H7 (cell line): ENCODE measurements at places on chromosomes 1 and 21. TPM values are rescaled to one million over a fixed set of nuclear protein-coding genes. Genes with fewer than 3 reads are reported as not detected.

GRCh38 chr1:41110286-41110685, 88.8 kb upstream of the SLFNL1 start:
- no peak for DNase-seq

DNA sequence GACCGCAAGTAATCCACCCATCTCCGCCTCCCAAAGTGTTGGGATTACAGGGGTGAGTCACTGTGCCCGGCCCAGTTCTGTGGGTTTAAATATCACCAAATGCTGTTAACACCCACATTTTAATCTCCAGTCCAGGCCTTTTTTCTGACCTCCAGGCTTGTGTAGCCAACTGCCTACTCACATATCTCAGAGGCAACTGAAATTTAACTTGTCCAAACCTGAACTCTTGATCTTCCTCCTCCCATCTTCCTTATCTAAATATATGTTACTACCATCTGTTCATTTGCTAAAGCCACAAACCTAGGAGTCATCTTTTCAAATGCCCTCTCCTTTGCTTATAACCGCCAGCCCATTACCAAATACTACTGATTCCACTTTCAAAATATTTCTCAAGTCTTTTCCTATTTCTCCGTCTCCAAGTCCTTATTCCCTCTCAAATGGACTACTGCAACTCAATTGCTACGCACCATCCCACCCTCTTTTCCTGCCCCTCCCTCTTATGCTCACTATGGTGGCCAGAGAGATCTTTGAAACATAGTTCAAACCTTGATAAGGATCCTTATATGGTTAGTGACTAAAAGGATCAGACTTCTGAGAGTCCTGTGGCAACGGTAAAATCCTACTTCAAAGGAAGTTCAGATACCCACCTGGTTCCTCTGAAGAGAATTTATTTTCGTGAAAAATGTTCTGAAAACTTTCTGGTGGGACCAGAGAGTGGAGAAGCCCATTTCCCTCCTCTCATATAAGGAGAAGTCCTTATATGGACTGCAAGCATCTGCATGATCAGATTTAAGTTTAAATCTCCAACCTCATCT, 78.5 kb upstream of the CDC42BPA start:
- no peak for DNase-seq

DNA sequence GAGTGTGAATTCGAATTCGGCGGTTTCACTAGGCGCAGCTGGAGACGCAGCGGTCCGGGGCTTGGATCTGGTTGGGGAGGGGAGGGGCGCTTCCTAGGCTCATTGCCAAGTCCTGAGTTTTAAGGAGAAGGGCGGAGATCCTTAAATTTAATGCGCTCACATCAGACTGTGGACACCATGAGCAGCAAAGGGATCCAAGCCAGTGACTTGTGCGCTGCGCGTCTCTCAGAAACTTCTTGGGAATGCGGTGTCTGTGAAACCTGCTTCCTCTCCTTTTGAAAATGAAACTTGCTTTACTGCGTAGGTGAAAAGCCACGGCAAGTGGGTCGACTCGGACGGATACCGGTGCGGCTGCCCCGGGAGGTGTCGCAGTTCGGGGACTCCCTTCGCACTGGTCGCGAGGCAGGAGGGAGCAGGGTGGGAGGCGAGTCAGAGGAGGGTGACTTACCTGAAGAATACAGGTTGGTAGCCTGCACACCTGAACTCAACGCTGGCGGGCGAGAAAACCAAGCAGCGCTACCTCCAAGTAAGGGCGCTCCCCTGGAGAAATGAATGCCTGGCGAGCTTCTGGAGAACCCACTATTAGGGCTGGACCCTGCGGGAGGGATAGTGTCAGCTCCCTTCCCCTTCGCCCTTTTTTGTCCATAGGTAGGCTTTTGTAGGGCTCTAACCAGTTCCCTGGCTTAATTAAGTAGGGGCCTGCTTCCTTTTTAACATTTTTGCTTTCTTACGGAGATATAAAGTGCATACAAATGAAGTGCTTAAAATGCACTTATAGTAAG, 992 bp downstream of the TENT5C start:
- DNase-seq = no peak

GRCh38 chr21:44814498-44815023, 3.3 kb downstream of the SUMO3 start:
- no peak for DNase-seq

DNA sequence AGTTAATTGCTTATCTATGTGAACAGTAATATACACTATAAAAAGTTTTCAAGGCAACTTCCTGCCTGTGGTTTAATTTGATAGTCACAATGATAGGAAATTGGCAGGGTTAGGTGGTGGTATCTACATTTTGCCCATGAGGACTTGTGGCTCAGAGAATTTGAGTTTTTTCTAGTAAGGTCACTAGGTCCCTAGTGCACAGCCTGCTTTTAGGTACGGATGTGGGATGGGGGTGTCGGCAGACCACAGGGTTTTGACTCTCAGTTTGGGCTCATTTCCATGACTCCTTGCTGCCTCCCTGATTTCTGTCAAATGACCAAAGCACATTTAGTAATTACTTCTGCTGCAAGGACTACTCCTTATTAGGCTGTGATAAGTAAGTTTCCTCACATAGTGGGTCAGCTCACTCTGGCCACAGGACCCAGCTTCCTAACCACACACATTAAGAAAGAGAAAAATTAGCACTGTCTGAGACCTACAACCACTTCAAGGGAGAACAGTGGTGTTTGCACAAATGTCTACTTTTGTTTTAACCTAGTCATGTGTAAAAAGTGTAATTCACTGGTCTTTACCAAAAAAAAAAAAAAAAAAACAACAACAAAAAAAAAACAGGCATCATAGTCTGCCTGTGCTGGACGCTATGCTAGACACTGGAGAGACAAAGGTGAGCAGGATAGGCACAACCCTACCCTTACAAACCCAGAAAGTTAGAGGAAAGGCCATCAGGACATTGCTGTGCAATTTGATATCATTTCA, 43.7 kb downstream of the MRPL39 start:
- DNase-seq = no peak

GRCh38 chr1:66119148-66119547, 326.5 kb downstream of the PDE4B start:
- DNase-seq = no peak

- no peak for DNase-seq
Observed at GRCh38 chr1:216710598-216711333, 12.5 kb downstream of the ESRRG start.

DNA sequence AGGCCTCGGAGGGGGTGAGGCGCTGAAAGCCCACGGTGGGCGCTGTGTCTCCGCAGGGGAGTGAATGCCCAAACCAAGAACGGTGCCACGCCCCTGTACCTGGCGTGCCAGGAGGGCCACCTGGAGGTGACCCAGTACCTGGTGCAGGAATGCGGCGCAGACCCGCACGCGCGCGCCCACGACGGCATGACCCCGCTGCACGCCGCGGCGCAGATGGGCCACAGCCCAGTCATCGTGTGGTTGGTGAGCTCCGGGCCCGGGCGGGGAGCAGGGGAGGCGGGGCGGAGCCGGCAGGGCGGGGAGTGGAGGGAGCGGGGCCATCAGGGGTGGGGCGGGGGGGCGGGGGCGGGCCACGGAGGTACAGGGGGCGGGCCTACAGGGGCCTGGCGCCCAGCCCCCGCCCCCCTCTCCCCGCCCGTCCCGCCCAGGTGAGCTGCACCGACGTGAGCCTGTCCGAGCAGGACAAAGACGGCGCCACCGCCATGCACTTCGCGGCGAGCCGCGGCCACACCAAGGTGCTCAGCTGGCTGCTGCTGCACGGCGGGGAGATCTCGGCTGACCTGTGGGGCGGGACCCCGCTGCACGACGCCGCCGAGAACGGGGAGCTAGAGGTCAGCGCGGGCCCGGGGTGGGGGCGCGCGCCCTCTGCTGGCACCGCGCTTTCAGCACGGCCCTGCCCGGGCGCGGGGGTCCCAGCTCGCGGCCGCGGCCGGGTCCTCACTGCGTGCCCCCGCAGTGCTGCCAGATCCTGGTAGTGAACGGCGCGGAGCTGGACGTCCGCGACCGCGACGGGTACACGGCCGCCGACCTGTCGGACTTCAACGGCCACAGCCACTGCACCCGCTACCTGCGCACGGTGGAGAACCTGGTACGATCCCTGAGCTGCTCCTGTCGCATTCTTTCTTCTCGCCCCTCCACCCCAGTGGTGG, 15.9 kb downstream of the ESPN start:
- DNase-seq = peak; percentile 98

DNA sequence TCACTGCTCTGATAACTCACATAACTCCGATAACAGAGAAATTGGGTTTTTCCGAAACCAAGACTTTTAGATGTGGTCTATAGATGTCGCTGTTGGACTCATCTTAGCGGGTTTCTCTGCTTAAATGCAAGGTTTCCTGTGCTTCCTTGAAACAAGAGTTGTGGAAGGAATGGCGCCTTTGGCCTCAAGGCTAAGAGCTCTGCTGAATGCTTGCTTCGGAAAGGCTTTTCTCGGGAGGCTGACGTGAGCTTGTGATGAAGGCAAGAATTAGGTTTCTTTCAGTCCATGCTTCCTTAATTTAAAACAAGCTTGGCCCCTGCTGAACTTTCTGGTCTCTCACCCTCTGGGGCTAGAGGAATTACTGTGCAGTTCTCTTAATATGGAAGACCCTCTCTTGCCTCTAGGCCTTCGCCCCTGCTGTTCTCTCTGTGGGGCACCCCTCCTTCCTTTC, 113.5 kb downstream of the MAP3K21 start:
- peak; percentile 51 for DNase-seq

DNA sequence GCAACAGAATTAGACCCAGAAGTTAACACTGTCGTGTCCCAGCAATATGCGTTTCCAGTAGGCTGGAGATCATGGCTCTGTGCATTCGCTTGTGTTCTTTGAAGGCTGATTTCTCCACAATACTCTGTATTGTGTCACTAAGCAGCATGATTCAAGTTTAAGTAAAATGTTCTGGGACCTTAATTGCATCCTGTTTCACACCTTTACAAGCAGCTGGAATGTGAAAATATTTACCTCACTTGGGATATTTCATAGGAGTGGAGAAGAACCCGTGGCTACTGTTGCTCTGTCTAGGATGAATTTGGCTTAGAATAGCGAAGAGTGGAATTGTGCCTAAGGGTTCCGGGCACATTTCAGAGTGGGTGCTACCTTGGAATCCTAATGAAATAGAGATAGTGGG, 6.3 kb downstream of the PTGFRN start:
- no peak for DNase-seq

GRCh38 chr1:95723346-95723745, 489.3 kb downstream of the RWDD3 start:
- no peak for DNase-seq

- no peak for DNase-seq
Observed at GRCh38 chr1:33320619-33321165, at the start of gene A3GALT2. TSS of gene A3GALT2 (minus strand) at chr1:33321098. CDS start at chr1:33321098, 0 bp downstream.

DNA sequence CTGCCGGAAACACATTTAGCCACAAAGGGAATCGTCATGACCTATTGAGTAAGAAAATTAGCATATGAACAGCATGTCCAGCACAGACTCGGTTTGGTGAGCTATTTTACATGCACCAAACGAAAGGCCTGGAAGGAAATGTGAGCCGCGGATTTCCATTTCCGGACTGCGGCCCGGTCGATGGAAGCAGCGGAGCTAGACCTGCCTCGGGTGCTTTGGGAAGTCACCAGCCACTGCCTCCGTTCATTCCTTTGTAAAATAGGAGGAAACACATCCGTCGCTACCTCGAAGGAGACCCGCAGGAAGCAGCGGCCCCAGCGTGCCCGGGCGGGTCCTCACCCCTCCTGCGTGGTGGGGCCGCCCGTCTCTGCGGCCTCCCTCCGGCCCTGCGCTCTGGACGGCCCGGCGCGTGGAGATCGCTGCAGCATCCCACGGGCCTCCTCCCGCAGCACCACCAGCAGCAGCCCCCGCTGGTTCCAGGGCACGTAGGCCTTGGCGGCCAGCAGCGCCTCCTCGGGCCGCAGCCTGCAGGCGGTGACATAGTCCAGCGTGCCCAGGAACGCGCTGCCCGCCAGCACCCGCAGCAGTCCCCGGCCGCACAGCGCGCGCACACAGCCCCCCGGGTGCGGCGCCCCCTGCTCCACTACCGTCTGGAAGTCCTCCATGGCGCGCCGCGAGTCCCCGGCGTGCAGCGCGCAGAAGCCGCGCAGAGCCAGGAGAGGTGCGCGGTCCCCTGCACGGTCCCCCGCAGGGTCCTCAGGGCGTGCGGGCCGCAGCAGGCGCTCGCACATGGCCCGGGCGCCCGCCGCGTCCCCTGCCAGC, 12.1 kb downstream of the TTC34 start:
- no peak for DNase-seq

DNA sequence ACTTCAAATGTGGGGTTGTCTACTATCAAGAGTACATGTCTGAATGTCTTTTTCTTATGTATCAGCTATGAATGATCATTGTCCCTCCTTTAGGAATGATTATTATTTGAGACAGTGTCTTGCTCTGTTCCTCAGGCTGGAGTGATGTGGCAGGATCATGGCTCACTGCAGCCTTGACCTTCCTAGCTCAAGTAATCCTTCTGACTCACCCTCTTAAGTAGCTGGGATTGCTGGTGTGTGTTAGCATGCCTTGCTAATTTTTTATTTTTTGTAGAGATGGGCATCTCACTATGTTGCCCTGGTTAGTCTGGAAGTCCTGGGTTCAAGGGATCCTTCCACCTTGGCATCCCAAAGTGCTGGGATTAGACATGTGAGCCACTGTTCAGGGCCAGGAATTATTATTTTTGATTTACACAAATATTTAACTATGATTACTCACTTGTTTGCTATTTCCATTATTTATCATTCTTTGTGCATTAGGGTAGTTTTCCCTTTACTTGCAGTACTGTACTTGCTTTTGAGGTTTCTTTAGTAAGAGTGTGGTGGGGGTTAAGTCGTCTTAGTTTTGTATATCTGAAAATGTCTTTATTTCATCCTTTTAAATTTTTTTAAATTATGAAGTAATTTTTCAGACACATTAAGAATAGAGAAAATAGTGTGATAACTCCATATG, 12.8 kb downstream of the S100A7 start:
- DNase-seq = no peak

DNA sequence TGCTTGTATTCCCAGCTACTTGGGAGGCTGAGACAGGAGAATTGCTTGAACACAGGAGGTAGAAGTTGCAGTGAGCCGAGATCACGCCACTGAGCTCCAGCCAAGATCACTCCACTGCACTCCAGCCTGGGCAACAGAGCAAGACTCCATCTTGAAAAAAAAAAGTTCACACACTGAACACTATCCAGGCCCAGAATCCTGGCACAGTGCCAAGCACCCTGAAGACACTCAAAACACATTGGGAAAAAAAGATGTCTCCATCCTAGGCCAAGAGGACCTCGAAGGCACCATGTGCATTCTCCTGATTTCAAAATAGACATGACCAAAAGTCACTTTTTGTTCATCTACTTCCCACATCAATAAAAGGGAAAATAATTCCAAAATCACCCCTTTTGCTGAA, 38.7 kb downstream of the SLC9A1 start:
- no peak for DNase-seq

DNA sequence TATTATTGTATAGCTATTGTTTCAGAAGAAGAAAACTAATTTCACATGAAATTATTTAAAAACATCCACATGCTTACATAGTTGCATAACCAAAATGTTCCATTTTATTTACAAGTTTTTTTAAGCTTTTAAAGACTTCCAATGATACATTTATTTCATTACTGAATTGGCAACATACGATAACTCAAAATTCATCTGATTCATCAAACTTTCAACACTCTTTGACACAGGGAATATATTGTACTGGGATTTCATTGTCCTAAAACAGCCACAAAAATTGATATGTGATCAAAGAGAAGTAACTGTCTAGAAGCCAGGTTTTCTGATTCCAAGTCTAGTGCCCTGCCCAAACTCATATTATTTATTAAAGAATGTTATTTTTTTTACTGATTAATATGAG, 131.4 kb upstream of the USP24 start:
- DNase-seq = no peak

ST6GALNAC3 gene
- 4.1 and 4.3 TPM in 2 replicates for total RNA-seq

ACTL8 gene
- total RNA-seq = 0.97 and 1.4 TPM in 2 replicates

MANEAL gene
- total RNA-seq = 9.9 and 11.6 TPM in 2 replicates

CFHR4 gene
- 0.30 TPM in 1 of 2 replicates, not detected in the other for total RNA-seq

TPR gene
- 99.3 and 123 TPM in 2 replicates for total RNA-seq

CFAP45 gene
- 0.17 and 1.6 TPM in 2 replicates for total RNA-seq

TMEM125 gene
- total RNA-seq = 11.1 and 13.0 TPM in 2 replicates
